ENCODE measurements at places on chromosomes 11 and 22.

- DNase-seq: no peak
Observed at GRCh38 chr22:26259510-26259909, 90.2 kb downstream of the SEZ6L start.

GRCh38 chr22:27985323-27986275 is 66.5 kb upstream of the PITPNB start:
- no peak for DNase-seq

DNA sequence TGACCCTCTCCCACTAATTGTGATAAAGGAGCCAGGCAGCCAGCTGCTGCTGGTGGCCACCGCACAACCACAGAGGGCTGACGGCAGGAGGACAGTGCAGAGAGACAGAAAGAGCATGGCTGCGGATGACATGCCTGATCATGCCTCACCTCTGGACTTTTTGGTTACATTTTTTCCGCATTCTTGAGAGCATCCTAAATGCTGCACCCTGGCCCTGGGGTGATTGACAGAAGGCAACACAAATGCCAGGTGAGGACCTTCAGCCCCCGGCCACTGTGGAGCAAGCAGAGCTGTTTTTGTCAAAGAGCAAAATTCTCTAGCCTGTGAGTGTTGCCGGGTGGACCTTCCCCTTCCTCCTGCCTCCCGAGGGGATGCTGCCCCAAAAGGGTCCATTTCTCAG is 78.5 kb downstream of the RPS6KA4 start:
- no peak for DNase-seq

GRCh38 chr11:124762105-124762623 is at the start of gene ESAM:
TSS of gene ESAM (minus strand) at chr11:124762290. CDS start at chr11:124762154, 136 bp downstream.
- DNase-seq: peak; percentile 55

GRCh38 chr22:44336962-44337677 is 24.4 kb upstream of the SHISAL1 start:
- DNase-seq: no peak

GRCh38 chr11:65386307-65387140 is at the start of gene FRMD8:
TSS of gene FRMD8 (plus strand) at chr11:65386637. CDS start at chr11:65387037, 400 bp downstream.
- peak; percentile 85 for DNase-seq

- DNase-seq: no peak
Observed at GRCh38 chr22:30326255-30326705, 461 bp downstream of the TBC1D10A start.

GRCh38 chr11:59551659-59552521 is 40.6 kb downstream of the OR4D9 start:
- DNase-seq: no peak

- DNase-seq: no peak
Observed at GRCh38 chr11:125512106-125512505, 16.0 kb upstream of the FEZ1 start.

- DNase-seq: peak; percentile 27
Observed at GRCh38 chr11:33063326-33063881, 24.0 kb downstream of the TCP11L1 start.

GRCh38 chr11:57496109-57496820 is 19.2 kb downstream of the SLC43A1 start:
- DNase-seq: no peak

DNA sequence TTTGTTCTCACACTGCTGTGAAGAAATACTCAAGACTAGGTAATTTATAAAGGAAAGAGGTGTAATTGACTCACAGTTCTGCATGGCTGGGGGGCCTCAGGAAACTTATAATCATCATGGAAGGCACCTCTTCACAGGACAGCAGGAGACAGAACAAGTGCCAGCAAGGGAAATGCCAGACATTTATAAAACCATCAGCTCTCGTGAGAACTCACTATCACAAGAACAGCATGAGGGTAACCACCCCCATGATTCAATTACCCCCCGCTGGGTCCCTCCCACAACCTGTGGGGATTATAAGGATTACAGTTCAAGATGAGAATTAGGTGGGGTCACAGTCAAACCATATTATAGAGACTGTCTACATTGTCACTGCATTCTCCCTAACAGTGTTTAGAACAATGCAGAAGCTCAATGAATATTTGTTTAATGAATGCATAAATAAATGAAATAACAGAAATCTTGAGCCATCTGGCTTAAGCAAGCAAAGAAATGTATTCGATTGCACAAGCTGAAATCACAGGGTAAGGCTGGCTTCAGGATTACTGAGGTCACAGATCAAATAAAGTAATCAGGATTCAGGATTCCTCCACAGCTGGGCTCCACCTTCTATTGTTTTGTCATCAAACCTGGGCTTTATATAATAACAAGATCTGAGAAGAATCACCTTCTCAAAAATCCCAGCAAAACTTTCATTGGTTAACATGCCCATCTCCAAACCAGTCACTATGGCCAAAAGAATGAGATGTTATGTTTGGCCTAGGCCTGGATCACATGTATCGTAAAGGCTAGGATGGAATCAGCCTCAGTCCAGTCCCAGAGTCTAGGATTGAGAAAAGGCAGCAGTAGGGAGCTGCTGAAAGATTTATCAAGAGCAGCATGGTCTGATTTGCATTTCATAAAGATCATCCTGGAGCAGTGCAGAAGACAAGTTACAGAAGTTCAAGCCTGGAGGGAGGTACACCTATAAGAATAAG is 137.8 kb upstream of the UBASH3B start:
- no peak for DNase-seq

- no peak for DNase-seq
Observed at GRCh38 chr22:21688706-21689381, 23.0 kb downstream of the PPIL2 start.

DNA sequence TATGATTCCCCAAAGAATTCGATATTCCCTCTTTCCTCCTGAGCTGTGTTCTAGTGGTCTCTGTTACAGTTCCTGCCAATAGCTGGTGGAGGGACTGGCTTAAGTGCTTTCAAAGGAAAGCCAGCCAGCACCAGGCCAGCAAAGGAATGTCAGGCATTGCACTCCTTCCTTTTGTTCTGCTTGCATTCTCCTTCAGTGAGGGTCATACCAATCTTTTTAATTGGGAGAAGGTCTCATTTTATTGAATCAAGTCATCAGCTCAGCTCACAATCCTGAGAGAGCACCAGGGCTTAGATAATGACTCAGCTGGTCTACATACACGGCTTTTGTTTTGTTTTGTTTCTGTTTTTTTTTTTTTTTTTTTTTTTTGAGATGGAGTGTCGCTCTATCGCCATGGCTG is 222.9 kb downstream of the NAV2 start:
- DNase-seq: no peak

- no peak for DNase-seq
Observed at GRCh38 chr11:58142761-58143160, 17.4 kb upstream of the OR9I1 start.

- no peak for DNase-seq
Observed at GRCh38 chr22:46102752-46103151, 47.6 kb upstream of the PPARA start.

GRCh38 chr11:122040464-122040863 is 75.6 kb downstream of the BLID start:
- DNase-seq: no peak

- DNase-seq: no peak
Observed at GRCh38 chr11:19968860-19969259, 191.4 kb downstream of the DBX1 start.

GRCh38 chr11:7275133-7275532 is 23.4 kb downstream of the SYT9 start:
- no peak for DNase-seq

- no peak for DNase-seq
Observed at GRCh38 chr11:87036756-87037449, 831 bp upstream of the TMEM135 start.

DNA sequence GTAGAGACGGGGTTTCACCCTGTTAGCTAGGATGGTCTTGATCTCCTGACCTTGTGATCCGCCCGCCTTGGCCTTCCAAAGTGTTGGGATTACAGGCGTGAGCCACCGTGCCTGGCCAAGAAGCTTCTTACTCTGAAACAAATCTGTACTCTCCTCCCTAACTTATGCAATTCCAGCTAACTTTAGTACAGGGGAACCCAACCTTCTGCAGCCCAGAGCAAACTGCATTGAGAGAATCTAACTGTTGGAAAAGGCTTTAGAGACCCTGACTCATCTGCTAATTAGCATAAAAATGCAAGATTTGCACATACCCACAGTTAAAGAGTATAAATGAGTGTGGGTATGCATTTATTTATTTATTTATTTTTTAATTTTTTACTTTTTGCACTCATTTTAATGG is 64.8 kb downstream of the APOL5 start:
- no peak for DNase-seq

DNA sequence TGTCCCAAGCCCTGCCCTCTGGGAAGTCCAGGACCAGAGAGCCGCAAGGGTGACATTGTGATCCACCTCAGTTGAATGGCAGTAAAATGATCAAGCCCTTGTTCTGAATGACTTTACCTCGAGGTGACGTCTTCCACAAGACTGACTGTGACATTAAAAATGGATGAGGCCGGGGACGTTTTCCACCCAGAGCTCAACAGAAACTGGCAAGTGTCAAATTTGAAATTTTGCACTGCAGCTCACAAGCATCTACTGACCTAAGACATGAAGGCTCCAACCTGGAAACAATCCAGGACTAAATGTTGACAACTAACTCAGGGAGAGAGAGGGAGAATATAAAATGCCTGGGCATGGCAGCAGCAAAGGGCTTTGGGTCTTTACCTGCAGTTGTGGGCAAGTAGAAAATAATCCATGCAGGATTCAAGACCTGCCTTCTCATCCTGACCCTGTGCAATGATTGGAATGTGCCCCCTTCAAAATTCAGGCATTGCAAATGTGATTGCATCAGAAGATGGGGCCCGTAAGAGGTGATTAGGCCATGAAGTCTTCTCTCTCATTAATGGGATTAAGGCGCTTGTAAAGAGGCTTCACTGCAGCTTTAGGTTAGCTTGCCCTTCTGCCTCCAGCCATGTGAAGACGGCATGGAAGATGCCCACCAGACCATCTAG is 33.6 kb upstream of the CLMP start:
- DNase-seq: no peak

GRCh38 chr11:17013548-17014320 is 480 bp downstream of the PLEKHA7 start:
- peak; percentile 10 for DNase-seq

GRCh38 chr11:31922450-31922849 is 111.3 kb upstream of the PAX6 start:
- no peak for DNase-seq

DNA sequence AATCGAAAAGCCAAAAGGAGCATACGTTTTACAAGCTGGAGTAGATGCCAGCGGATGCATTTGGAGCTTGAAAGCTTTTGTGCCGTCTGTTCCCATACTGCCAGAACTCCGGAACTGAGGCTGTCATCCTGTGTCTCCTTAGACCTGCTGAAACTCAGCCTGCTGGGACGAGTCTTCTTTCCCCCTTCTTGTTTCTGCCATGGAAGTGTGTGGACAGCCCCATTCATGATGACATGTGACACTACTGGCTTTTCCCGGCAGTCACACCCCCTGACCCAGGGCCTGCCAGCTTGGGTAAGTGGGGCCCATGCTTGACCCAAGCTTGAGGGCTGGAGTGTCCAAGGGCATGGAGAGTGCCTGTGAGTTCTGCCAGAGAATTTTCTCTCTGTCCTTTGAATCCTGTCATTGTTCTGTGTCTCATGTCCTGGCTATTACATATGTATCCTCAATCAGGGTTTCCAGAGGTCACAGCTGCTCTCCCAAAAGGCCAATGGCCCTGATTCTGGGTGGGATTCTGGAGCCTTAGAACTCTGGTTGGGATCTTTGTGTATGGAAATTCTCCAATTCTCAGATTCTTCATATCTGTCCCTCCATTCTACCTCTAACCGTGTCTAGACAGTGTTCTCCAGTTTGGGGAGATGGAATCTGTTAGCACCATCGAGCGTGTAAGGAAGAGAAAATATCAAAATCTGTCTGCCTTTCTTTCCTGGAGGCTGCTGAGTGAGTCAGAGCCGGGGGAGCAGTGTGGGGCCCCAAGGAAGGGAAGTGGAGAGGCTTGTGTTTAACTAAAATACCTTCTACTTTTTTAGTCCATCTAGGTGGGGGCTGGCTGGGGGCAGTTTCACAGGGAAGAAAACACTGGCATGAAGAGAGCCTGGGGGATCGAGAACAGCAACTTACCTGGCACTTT is 73.2 kb downstream of the KIAA1671 start:
- no peak for DNase-seq

GRCh38 chr11:69510471-69511357 is 29.3 kb downstream of the LINC01488 start:
- no peak for DNase-seq

- DNase-seq: no peak
Observed at GRCh38 chr11:79080551-79080950, 360.3 kb downstream of the TENM4 start.

GRCh38 chr22:28243539-28243938 is 324.5 kb upstream of the PITPNB start:
- DNase-seq: no peak

- no peak for DNase-seq
Observed at GRCh38 chr11:123905826-123906225, 3.9 kb downstream of the OR8D4 start.

DNA sequence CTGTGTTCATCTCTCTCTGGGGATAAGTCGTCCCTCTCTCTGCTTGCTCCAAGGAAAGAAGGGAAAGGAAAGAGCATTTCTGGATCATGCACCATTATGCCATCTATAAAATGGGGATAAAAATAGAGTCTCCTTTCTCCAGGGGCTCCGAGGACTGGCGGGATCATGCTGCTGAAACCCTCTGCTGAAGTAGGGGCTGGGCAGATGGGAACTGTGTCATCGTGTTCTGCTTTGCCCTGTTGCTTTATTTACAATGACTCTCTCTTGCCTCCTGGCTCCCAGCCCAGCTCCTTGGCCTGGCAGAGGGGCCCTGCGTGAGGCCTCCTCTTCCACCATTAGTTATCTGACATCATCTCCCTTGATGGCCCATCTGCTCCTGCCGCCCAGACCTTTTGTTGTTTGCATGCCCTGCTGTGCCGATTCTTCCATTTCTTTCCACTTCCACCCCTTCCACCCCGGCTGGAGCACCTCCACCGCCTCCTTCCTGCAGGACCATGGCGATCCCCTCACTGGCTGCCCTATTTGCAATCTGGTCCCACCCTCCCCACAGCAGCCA is 200.9 kb downstream of the MYO18B start:
- DNase-seq: no peak

GRCh38 chr11:91257667-91258066 is 967.0 kb upstream of the FAT3 start:
- no peak for DNase-seq

- no peak for DNase-seq
Observed at GRCh38 chr11:8325591-8326304, 62.1 kb upstream of the LMO1 start.

DNA sequence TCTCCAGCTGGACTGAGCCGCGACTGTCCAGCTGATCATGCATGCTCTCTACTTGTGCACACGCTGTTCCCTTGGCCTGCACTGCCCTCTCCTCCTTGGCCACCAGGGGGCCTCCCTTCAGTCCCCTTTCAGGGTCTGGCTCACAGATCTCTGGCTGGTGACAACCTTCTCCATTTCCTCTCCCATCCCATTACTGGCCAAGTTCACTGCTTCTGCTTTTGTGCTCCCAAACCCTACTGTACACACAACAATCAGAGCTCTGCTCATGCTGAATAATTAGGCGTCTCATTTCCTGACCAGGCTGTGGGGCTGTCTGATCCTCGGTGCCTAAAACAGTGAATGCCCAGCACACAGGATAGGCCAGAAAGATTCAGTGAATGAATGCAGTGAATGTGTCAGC is 224.0 kb upstream of the NARS2 start:
- DNase-seq: no peak

Measured in CD4-positive, alpha-beta T cell treated with Interleukin-4 for 4 hours (primary cell).